Stimulated activated CD4-positive, alpha-beta T cell treated with anti-CD3 and anti-CD28 coated beads, TNF-alpha, amount 100 ng/mL, for 1 hour (primary cell): ENCODE measurements at places on chromosomes 6 and 20.

DNA sequence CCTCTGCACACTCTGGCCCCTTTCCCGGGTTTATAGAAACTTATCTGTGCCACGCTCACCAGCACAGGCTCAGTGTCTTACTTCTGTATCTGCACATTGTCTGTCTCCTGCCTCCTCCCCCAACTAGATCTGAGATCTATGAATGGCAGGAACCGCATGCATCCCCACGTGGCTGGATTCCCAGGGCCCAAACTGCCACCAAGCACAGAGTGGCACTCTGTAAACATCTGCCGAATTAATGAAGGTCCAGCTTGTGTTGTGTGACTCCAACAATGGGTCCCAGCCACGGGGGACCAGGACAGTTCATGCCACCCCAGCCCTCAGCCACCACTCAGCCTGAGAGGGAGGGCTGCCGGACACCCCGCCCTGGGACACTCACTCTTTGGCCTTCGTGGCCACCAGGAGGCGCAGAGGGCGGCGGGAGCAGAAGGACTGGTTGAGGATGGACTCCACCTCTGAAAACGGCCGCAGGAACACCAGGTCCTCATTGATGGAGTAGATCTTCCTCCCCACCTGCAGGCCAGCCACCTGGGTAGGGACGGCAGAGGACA lies 171.1 kb downstream of the PREX1 start:
- DNase-seq, result no peak

- no peak for DNase-seq
Measured at GRCh38 chr6:17820055-17820454, 113.3 kb upstream of the NUP153 start.

- no peak for DNase-seq
Measured at GRCh38 chr6:25487012-25487411, 165.0 kb upstream of the SCGN start.

DNA sequence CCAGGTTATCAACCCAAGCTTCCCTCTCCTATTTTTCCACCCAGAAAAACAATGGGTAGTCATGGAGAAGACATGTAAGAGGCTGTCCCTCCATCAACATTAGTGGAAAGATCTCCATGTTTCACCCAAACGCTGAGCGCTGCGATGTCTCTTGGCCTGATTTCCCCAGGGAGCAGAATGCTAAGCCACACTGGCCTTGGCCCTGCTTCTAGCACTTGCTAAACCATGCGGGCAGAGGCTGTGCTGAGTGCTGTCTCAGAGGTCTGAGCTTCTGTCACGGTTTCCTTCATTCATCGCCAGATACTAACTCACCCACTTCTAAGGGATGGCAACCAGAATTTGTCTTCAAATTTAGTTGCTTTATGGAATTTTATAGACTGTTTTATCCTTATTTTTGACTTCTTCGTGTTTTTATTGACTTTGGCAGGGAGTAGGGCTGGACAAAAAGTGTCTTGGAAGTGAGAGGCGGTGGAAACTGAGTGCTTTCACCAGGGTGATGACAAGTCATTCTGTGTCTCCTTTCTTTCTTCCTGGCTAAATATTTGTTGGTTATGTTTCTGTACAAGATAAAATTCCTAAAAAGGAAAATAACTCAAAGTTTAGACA lies 181.4 kb upstream of the UST start:
- DNase-seq, result no peak

DNA sequence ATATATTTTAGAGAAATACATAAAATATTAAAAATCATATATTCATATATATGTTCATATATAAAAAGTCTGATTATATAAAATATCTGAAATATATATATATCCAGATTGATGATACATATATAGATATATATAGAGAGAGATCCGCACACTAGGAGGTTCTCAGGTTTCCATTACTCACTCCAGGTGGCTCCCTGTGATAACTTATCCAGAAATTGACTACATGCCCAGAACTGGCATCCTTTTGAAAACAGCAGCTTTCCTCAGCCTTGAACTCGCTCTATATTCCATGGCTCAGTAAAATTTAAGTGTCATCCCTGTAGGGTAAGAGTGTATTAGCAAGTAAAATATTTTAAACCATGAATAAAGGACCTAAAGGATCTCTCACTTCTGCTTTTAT lies 206.8 kb downstream of the TINAG start:
- no peak for DNase-seq

DNA sequence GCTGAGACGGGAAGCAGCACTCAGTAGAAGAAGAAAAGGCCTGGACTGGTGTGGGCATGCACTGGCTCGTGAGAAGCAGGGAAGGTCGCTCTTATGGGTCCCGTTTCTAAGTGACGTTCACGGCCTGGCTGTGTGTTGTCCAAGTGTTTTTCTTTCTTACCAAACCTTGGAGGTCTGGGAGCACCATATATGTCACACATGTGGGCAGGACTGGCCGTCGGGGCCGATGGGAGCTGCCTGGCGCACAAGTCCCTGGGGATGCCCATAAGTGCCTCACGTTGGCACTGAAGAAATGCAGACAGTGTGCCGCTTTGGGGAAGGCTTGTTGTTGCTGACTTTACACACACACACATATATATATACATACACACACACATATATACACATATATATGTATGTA lies 86.0 kb upstream of the DUSP22 start:
- no peak for DNase-seq

DNA sequence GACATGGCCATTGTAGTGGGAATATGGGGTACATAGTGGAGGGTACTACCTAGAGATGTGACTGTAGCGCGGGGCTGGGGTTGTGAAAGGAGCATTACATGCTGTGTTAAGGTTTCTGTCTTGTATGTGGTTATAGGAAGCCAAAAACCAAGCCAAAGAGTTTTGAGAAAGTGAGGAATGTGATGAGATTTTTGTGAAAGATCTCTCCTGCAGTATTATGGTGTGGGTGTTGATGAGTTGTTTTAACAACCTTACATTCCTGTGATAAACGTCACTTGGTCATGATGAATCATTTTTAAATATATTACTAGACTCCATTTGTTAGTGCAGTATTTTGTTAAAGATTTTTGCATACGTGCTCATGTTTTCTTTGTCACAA lies 48.9 kb downstream of the ZFAND3 start:
- no peak for DNase-seq

GRCh38 chr6:9428421-9429172 lies 986.3 kb downstream of the TFAP2A start:
- no peak for DNase-seq

DNA sequence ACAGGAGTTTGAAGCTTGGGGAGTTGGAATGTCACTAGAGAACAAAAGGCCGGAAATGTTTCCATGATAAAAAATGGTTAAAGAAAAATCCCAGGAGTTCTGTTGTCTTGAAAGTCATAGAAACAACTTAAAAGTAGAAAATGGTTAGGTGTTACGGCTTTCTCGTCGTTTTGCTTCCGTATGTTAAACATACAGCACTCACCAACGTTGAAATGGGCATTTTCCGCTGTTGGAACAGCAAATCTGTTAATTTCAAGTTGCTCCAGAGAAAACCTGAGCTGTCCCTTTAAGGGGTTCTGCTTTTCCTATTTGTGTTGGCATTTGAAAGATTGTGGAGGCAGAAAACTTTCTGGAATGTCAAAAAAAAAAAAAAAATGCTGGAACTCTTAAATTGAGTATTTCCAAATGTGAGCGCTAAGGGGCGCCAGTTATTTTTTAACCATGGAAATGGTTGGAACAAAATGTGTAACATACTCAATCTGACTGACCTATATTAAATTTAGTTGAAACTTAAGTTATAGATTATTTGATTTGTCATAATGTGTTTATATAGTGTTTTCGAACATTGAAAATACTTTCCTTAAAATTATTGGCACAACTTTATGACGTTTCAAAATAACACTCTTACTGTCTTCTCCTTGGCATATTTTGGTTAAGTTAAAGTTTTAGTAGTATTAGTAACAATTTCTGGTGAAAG lies 2.2 kb downstream of the QKI start:
- no peak for DNase-seq

DNA sequence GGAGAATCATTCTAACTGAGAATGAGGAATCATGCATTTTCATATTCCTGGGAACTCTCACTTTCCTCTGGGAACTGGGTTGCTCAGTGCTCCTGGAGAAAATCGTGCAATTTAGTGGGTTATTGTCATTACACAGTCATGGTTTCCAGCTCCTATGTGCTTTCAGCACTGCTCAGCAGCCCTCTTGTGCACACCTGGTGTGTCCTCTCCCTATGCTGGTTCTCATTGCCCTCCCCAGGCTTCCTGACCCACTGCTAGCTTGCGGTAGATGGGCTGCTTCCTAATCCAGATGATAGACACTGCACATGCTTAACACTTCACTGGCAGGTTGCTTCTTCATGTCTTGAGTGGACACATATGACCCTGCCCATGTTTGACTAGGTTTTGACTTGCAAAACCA lies 39.7 kb downstream of the TMEM200A start:
- no peak for DNase-seq

DNA sequence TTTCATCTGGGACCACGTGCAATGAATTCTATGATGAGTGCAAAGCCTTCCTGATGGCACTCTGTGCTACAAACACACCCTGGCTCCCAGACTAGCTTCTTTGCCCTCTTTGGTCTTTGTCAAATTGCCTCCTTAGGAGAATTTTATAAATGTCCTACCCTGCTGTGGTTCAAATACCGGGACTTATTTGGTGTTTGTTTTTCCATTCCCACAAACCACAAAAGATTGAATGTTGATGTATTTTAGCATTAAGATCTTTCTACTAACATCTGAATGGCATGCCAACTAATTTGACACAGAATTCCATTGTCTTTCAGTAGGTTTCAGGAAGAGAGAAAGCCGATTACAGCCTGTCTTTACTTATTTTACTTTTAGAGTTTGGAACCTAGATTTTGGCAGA lies 424.2 kb upstream of the SLC35B3 start:
- DNase-seq, result no peak

- DNase-seq, result no peak
Measured at GRCh38 chr6:134584847-134585516, 267.1 kb upstream of the SGK1 start.
